Uterus (tissue), 4 donors: ENCODE measurements at places on chromosomes 1 and 21.

GRCh38 chr1:162873671-162874666 is 13.0 kb upstream of the CCDC190 start:
- DNase-seq, result no peak

- no peak for DNase-seq
Measured at GRCh38 chr1:82646888-82647287, 846.2 kb downstream of the ADGRL2 start.

- no peak for DNase-seq
Measured at GRCh38 chr1:178066908-178067614, 26.8 kb upstream of the RASAL2 start.

DNA sequence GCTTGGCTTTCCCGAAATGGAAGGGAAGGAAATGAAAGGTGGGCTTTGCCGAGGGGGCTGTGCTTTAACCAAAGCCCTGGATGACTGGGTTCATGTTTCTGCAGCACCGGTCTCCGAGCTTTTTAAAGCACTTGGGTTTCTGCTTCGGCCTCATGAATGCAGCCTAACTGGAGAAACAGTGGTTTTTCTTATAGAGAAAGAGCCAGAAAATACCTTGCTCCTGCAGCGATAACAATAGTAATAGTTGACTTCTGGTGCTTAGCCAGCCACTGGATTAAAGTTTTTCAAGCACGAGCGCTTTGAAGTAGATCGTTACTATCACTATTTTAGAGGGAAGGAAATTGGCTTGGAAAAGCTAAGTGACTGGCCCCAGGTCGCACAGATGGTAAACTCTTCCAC is 500 bp upstream of the DOCK7 start:
- no peak for DNase-seq

DNA sequence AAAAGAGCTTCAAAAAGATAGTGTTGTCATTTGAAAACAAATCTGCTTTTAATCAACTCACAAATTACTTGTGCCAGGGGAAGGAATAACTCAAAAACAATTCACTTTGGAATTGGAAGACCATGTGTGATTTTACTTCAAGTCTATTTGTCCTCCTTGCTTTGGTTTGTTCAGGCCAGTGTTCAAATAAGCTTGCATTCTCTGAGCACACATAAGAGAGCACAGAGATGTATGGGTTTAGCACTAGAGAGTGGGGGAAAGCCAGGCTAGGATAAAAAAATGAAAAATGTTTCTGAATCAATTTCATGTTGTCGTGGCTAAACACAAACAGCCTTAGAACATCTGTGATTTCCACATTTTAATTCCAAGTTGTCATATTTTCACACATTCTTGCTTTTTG is 325.7 kb upstream of the LYPLAL1 start:
- DNase-seq, result no peak

DNA sequence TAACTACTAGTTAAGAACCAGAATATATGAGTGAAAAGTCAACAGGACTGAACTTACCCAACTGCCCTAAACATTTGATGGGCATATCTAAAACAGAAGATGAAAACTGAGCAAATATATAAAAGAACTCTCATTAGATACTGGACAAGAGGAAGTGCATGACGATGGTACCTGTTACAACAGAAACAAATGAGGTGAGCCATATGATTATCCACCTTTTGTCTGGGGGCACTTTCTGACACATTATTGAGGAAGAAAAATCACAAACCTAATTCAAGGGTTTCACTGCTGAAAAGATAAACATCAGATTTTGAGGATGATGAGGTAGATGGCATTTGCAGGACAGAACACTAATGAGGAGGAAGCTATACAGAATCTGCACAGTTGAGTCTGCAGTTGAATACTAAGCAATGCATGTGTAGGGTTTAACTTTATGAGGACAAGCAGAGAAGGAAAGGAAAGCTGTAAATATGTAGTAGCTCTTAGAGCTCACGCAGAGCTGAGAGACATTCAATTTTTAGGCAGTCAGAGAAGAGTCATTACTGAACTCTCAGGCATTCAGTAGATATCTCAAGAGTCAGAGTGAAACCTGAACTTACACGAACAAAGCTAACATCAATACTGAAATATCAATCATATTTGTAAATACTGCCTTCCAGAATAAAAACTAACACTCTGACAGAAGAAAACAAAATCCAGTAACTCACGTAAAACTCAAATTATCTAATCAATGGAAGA is 262.1 kb downstream of the AKT3 start:
- no peak for DNase-seq

GRCh38 chr1:18256282-18257235 is 149.0 kb downstream of the IGSF21 start:
- no peak for DNase-seq

- no peak for DNase-seq
Measured at GRCh38 chr1:209899948-209900347, 38.1 kb upstream of the SYT14 start.

GRCh38 chr21:35350965-35351364 is 301.9 kb upstream of the RUNX1 start:
- DNase-seq, result no peak
